ENCODE measurements at places on chromosomes 3 and 15.

DNA sequence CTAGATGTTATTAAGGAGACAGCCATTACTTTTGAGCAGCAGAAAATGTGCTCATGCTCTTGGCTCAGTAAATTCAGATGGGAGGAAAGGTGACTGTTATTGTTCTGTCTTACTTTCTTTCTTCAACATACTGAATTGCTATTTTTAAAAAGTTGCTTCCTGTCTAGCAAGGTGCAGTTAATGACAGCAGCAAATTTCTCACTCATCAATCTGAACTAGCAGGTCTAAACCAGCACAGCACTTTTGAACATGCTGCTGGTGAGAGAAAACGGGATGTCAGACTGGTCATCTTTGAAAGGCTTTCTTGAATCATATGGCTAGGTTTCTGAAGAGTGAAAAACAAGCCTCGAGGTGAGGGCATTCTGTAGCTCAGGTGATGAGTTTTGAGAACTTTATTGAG is 384.7 kb downstream of the MFSD1 start:
- no peak for DNase-seq

GRCh38 chr15:20340931-20341661 is 200.5 kb downstream of the GOLGA6L6 start:
- DNase-seq, result no peak

GRCh38 chr3:52055537-52056351 is 627 bp downstream of the DUSP7 start:
- DNase-seq, result no peak

DNA sequence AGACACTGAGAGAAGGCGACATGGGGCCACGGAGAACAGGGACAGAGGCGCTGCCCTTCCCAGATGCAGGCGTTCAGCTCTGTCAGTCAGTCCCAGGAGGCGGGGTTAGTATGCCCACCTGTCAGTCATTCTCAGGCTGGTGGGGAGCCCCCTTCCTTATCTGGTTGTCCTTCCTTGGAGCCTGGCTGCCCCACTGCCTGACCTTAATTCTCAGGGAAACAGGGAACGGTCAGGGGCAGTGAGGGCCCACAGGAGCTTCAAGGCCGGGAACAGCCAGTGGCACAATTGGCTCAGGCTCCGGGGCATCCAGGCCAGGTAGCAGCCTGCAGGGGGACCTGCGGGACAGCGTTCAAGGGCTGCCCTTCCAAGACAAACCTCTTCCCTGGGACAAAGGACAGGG is 133.2 kb downstream of the CHSY1 start:
- DNase-seq, result no peak

GRCh38 chr3:194440756-194441155 is 41.7 kb upstream of the GP5 start:
- DNase-seq, result no peak

- no peak for DNase-seq
These were observed 514.7 kb upstream of the TGFBR2 start for GRCh38 chr3:30091686-30092085.
